ENCODE measurements at places on chromosomes 12 and 14.

- no peak for DNase-seq
Observed at GRCh38 chr14:104593241-104593701, 11.3 kb downstream of the TMEM179 start.

- no peak for DNase-seq
Observed at GRCh38 chr12:78951803-78952551, 87.4 kb downstream of the SYT1 start.

DNA sequence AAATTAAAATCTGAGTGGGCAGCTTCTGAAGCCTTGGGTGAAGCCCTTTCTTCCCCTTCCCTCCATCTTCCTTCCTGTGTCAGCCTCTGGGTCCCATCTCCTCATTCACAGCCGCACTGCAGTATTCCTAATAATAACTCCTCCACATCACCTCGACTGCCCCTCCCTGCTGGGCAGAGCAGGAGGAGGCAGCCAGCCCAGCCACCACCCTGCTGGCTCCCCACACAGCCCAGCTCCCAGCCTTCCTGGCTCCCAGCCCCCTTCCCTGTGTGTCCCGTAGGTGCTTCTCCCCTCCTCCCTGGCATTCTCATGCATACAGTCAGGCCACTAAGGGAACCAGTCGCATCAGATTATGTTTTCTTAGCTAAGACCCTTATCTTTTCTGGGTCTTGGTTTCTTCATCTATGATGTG lies 3.7 kb downstream of the IFFO1 start:
- peak; percentile 77 for DNase-seq

DNA sequence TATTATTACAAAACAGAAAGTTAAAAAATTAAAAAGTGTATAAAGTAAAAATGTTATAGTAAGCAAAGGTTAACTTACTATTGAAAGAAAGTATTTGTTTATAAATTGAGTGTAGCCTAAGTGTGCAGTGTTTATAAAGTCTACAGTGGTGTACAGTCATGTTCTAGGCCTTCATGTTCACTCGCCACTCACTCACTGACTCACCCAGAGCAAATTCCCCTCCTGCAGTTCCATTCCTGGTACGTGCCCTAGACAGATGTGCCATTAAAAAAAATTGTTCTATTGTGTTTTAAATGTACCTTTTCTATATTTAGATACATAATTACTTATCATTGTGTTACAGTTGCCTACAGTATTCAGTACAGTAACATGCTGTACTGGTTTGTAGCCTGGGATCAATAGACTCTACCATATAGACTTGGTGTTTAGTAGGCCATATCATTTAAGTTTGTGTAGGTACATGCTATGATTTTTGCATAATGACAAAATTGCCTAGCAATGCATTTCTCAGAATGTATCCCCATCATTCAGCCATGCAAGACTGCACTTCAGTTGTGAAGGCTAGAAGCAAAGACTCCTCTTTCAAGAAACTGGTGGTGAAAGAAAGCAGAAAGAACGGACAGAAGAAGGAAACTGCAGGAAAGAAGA lies 100.6 kb downstream of the DACT1 start:
- DNase-seq: peak; percentile 96

- no peak for DNase-seq
Observed at GRCh38 chr14:33406766-33407165, 468.1 kb downstream of the NPAS3 start.

GRCh38 chr12:100671396-100672074 lies 98.1 kb downstream of the GAS2L3 start:
- no peak for DNase-seq

- DNase-seq: no peak
Observed at GRCh38 chr14:72423957-72424356, 469.9 kb downstream of the DPF3 start.
